ENCODE measurements at places on chromosomes 7 and 10. TPM values are rescaled to one million over a fixed set of nuclear protein-coding genes. Genes with fewer than 3 reads are reported as not detected.

VSTM4 gene
- total RNA-seq: under 0.01 TPM

CFAP70 gene
- 1.5 TPM for total RNA-seq

RAB19 gene
- total RNA-seq: not detected

PLCE1 gene
- 0.46 TPM for total RNA-seq

TET1 gene
- 4.8 TPM for total RNA-seq

MRC1 gene
- total RNA-seq: under 0.01 TPM

SLC18A3 gene
- not detected for total RNA-seq

CYP26C1 gene
- total RNA-seq: not detected

ARF5 gene
- total RNA-seq: 83.3 TPM

HKDC1 gene
- total RNA-seq: 10.5 TPM

GRID2IP gene
- total RNA-seq: not detected

TAS2R3 gene
- 1.7 TPM for total RNA-seq

SPDYE9 gene
- not detected for total RNA-seq

H2BK1 gene
- not detected for total RNA-seq

ORAI2 gene
- 21.0 TPM for total RNA-seq
